Lung (tissue), 17 donors: ENCODE measurements at places on chromosomes 3 and 15. TPM values are rescaled to one million over a fixed set of nuclear protein-coding genes. Genes with fewer than 3 reads are reported as not detected.

RPUSD2 gene
- 5.2 TPM for total RNA-seq

KBTBD13 gene
- total RNA-seq: 0.23 TPM

DUT gene
- total RNA-seq: 74.0 TPM

FANCI gene
- total RNA-seq: 8.6 TPM

CSPG4 gene
- 38.1 TPM for total RNA-seq

B3GALNT1 gene
- 20.6 TPM for total RNA-seq

DNA sequence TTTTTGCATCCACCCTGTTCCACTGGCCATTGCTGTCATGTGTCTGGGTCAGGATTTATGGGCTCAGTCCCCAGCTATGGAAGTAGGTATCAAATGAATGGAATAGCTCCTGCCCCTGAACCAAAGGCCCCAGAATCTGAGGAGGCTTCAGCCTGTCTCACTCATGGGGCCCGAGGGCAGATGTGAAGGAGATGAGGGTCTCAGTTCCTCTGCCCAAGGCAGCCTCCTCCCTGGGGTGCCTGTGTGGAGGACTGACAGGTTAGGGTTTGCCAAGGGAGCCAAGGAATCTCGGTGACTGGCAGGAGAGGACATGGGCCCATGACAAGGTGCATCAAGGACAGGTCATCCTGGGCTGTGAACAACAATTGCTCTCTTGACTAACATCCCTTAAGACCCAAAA lies 70.4 kb downstream of the CPN2 start:
- H3K36me3 ChIP-seq: no peaks in the 10 kb centered on the region
- no peaks in the 10 kb centered on the region for H3K27me3 ChIP-seq
- no peak for DNase-seq

DNA sequence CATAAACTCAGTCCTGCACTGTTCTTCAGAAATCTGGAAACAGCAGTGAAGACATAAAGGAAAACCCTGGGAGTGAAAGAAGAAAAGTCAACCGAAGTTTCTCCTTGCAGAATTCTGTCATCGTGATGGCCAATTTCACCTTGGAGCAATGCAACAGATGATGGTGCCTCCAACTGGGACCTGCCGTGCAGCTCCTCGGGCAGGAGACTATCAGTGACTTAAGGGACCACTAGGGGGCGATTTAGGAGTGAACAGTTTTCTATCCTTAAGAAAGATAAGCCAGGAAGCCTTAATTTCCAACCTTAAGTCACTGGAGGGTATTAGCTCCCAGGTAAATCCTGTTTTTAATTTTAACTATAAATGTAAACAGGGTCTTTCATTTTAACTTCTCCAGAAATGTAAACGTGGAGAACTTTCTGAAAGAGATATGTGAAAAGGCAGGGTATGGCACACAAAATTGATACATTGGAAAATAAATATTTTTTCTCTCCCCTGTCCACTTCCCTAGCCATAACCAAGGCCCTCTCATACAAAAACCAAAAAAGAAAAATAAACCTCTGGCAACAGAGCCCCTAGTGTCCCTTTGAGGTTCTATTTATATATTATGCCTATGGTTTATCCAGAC lies 116.3 kb downstream of the PDZRN3 start:
- peaks cover 6% of the 10 kb centered on the region for H3K4me1 ChIP-seq
- DNase-seq: peak; percentile 84
- no peaks in the 10 kb centered on the region for H3K36me3 ChIP-seq
- no peaks in the 10 kb centered on the region for H3K27me3 ChIP-seq

DNA sequence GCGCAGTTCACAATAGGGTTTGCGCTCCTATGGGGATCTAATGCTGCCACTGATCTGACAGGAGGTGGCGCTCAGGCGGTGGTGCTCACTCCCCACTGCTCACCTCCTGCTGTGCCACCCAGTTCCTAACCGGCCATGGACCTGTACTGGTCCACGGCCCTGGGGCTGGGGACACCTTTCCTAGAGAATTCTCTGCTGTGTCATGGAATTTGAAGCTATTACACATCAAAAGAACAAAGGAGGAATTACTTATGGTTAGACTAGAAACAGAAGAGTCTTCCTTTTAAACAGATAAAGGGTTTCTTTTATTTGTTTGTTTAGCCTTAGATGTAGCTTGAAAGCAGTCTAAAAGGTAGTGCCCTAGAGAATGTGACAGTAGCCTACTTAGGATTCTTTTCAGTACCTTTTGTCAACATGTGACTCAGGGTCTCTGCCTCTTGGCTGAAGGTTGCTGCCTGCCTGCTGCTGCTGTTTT lies 50.3 kb downstream of the PAK2 start:
- no peaks in the 10 kb centered on the region for H3K27me3 ChIP-seq
- H3K4me1 ChIP-seq: no peaks in the 10 kb centered on the region
- no peak overlapping the region for H3K4me3 ChIP-seq
- H3K36me3 ChIP-seq: peaks cover 5% of the 10 kb centered on the region

DNA sequence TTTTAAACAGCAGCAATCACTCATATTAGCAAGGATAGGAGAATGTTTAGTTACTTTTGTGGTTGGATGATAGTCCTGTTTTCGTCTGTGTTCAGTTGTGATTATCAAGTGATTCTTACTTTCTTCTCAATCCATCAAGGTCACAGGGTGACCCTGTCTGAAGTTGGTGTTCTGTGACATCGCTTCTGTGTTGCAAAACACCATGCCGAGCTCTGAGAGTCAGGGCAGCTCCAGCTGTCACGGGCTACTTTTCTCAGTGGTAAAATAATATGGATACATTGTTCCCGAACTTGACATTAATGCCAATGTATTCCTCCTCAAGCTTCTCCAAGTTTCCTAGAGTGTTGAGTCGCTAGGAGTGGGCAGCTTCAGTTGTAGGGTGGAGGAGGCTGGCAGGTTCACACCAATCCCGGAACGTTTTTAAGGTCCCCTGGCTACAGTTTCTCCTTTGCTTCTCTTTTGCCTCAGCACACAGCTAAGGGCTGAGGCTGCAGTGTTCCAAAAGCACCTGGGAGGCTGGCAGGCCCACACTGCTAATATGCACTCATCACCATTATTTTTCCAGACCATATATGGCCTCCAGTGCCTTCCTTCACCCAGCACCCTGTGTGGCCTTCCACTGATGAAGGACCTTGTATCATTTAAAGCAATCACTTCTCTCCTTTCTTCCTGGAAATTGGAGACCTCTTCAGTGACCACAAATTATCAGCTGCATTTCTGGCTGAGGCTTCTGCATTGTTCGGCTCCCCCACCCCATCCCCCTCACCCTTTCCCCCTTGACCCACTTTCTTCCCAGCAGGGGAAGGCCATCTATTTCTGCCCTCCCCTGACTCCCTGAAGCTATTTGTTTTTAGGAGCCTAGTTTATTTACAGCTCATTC lies 25.8 kb downstream of the COLQ start:
- no peak overlapping the region for H3K27ac ChIP-seq
- no peaks in the 10 kb centered on the region for H3K36me3 ChIP-seq
- no peak overlapping the region for H3K4me3 ChIP-seq
- no peak for DNase-seq
- H3K4me1 ChIP-seq: no peaks in the 10 kb centered on the region

- H3K4me3 ChIP-seq: no peak overlapping the region
- H3K36me3 ChIP-seq: no peaks in the 10 kb centered on the region
- H3K27me3 ChIP-seq: no peaks in the 10 kb centered on the region
Measured at GRCh38 chr3:107184375-107184774, 192.9 kb upstream of the CCDC54 start.

DNA sequence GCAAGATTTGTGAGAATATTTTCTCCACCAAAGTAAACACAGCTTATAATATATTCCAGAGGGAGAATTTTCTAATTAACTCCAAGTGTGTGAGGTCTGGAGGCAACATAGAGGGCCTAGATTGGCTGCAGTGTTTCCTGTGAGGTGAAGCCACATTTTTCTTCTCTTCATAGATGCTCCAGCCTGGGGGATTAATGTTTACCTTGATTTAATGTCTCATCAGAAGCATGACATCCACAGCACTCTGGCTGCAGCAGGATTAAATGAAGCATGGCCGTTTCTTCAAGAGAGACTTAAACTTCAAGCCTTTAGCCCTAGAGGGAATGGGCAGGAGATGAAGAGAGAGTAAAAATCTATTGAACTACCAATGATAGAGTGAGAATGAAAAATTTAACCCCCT lies 137.9 kb upstream of the ZBTB20 start:
- H3K4me1 ChIP-seq: no peaks in the 10 kb centered on the region
- H3K27me3 ChIP-seq: no peaks in the 10 kb centered on the region
- H3K36me3 ChIP-seq: no peaks in the 10 kb centered on the region
- no peak overlapping the region for H3K4me3 ChIP-seq

DNA sequence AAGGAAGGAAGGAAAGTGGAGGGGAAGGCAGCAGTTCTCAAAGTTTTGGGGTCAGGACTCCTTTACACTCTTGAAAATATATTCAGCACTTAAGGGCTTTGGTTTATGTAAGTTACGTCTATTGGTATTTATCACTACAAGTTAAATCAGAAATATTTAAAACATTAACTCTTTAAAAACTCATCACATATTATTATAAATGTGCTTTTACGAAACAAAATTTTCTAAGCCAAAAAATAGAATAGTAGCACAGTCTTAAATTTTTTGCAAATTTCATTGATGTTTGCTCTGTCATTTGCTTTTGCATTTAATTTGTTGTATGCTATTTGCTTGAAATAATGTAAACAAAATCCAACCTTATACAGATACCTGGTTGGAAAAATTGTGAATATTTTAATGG lies 7.5 kb downstream of the UBE2Q2 start:
- H3K4me1 ChIP-seq: peaks cover 10% of the 10 kb centered on the region
- no peak for DNase-seq
- H3K27ac ChIP-seq: no peak overlapping the region
- H3K36me3 ChIP-seq: no peaks in the 10 kb centered on the region
- no peak overlapping the region for H3K4me3 ChIP-seq

GRCh38 chr15:31605467-31605931 lies 278.9 kb downstream of the KLF13 start:
- no peak overlapping the region for H3K27ac ChIP-seq
- H3K27me3 ChIP-seq: no peaks in the 10 kb centered on the region
- H3K36me3 ChIP-seq: no peaks in the 10 kb centered on the region
- no peaks in the 10 kb centered on the region for H3K4me1 ChIP-seq

GRCh38 chr15:80931191-80931590 lies 58.4 kb downstream of the MESD start:
- H3K27ac ChIP-seq: no peak overlapping the region
- H3K4me1 ChIP-seq: no peaks in the 10 kb centered on the region
- H3K4me3 ChIP-seq: no peak overlapping the region
- H3K27me3 ChIP-seq: no peaks in the 10 kb centered on the region
- no peak for DNase-seq

- no peaks in the 10 kb centered on the region for H3K36me3 ChIP-seq
- DNase-seq: no peak
- no peak overlapping the region for H3K27ac ChIP-seq
Measured at GRCh38 chr15:70643106-70643782, 120.1 kb downstream of the UACA start.

DNA sequence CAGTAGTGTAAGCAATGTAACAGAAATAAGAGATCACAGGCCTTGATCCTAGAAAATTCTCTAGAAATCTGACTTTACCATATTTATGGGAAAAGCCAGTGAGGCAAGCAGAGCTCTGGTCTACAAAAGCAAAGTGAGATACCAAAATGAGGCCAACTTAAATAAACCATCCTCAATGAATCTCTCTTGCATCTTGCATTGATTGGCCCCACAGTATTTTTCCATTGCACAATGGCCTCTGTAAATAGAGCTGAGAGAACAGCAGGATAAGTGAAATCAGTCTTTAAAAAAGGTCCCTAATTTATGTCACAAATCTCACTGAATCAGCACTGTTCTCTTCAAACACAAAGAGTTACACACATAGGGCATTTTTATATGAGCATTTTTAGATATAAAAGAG lies 8.9 kb downstream of the CFAP20DC start:
- H3K4me1 ChIP-seq: no peaks in the 10 kb centered on the region
- no peak overlapping the region for H3K4me3 ChIP-seq
- no peak overlapping the region for H3K27ac ChIP-seq
- no peak for DNase-seq

DNA sequence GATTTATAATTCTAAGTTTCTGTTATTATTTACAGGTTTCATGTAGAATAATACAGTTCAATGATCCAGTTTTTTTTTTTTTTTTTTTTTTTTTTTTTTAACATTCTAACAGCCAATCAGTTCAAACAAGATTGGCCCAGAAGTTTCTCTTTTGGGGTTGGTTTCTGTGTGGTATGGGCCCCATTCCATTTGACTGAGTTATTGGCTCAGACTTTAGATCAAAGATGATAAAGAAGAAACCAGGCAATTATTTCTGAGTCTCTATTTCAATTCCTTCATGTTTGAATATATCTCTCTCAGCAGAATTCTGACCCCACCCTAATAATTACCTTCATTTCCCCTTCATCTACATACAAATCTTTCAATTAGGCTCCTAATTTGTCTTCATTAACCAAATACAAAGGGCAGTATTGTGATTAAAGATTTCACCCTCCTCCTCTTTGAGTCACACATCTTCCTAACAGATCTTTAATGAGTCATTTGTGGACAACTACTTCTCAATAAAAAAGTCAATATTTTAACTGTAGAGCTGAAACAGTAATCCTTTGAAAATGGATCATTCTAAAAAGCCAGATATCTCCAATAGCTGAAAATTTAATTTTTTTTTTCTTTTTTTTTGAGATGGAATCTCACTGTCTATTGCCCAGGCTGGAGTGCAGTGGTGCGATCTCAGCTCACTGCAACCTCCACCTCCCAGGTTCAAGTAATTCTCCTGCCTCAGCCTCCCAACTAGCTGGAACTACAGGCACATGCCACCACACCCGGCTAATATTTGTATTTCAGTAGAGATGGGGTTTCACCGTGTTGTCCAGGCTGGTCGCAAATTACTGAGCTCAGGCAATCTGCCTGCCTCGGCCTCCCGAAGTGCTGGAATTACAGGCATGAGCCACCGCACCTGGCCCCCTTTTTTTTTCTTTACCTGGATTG lies 878.8 kb downstream of the NAALADL2 start:
- H3K4me1 ChIP-seq: no peaks in the 10 kb centered on the region
- H3K27ac ChIP-seq: no peak overlapping the region

GRCh38 chr3:124793054-124793739 lies 62.9 kb downstream of the UMPS start:
- no peak overlapping the region for H3K4me3 ChIP-seq
- H3K27ac ChIP-seq: no peak overlapping the region
- H3K27me3 ChIP-seq: no peaks in the 10 kb centered on the region
- no peak for DNase-seq

DNA sequence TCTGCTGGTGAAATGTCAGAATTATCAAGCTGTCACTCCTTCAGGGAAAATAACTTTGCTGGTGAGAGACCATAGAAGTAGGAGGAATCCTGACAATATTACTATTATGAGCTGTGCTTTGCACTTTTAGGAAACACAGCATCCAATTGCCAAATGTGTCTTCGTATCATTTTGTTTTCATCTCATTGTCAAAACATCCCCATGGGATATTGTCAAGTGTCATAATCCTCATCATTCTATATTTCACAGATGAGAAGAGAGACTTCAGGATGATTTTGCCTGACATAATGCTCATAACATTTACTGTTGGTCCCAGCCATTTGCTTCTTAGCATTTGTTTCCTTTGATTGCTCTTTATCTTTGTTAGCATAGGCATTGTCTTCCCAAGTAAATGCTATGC lies 120.5 kb upstream of the NUDT16 start:
- no peaks in the 10 kb centered on the region for H3K4me1 ChIP-seq
- no peak overlapping the region for H3K4me3 ChIP-seq
- no peaks in the 10 kb centered on the region for H3K27me3 ChIP-seq
- no peaks in the 10 kb centered on the region for H3K36me3 ChIP-seq
- H3K27ac ChIP-seq: no peak overlapping the region
- DNase-seq: no peak
